ENCODE measurements at places on chromosomes 11 and 22.
A peak's percentile ranks its signal among the peaks of the same experiment; 100 is the strongest.

GRCh38 chr11:126355926-126356897, 726 bp downstream of the ST3GAL4 start:
- no peak overlapping the region for H3K27ac ChIP-seq
- DNase-seq, result no peak
- no peaks in the 10 kb centered on the region for H3K27me3 ChIP-seq
- no peaks in the 10 kb centered on the region for H3K36me3 ChIP-seq

GRCh38 chr11:118209033-118209432, 15.8 kb downstream of the JAML start:
- peaks cover 37% of the 10 kb centered on the region for H3K4me1 ChIP-seq
- no peak overlapping the region for H3K27ac ChIP-seq
- DNase-seq, result no peak
- H3K27me3 ChIP-seq, result no peaks in the 10 kb centered on the region
- H3K4me3 ChIP-seq, result no peak overlapping the region

GRCh38 chr11:45860764-45861510, 13.7 kb downstream of the CRY2 start:
- no peaks in the 10 kb centered on the region for H3K4me1 ChIP-seq
- H3K27ac ChIP-seq, result no peak overlapping the region
- peaks cover 94% of the 10 kb centered on the region for H3K36me3 ChIP-seq
- no peak for DNase-seq
- no peak overlapping the region for H3K4me3 ChIP-seq
- no peaks in the 10 kb centered on the region for H3K27me3 ChIP-seq

GRCh38 chr11:96238563-96239135, 104.3 kb downstream of the MAML2 start:
- peaks cover 20% of the 10 kb centered on the region for H3K4me1 ChIP-seq
- H3K27me3 ChIP-seq, result no peaks in the 10 kb centered on the region
- no peak for DNase-seq
- H3K36me3 ChIP-seq, result no peaks in the 10 kb centered on the region
- H3K27ac ChIP-seq, result no peak overlapping the region

DNA sequence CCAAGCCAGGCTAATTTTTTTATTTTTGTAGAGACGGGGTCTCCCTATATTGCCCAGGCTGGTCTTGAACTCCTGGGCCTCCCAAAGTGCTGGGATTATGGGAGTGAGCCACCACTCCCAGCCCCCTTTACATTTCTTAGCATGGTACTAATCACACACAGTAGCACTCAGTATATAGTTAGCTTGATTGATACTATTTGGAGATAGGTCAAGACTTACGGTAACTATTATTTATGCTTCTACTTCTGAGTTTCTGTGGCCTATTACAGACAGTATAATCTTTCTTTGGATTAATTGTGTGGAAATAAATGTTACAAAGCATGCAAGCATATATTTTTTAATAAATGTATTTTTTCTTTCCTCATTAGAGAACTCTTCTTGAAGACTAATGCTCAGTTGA, 192.2 kb downstream of the UVRAG start:
- no peaks in the 10 kb centered on the region for H3K4me1 ChIP-seq
- no peak overlapping the region for H3K4me3 ChIP-seq
- H3K36me3 ChIP-seq, result peaks cover 8% of the 10 kb centered on the region
- no peaks in the 10 kb centered on the region for H3K27me3 ChIP-seq

- H3K4me3 ChIP-seq, result peak overlapping the region; percentile 31
- H3K4me1 ChIP-seq, result peaks cover 44% of the 10 kb centered on the region
- H3K27me3 ChIP-seq, result no peaks in the 10 kb centered on the region
- H3K27ac ChIP-seq, result peak overlapping the region; percentile 45
- DNase-seq, result peak; percentile 34
These were observed 32.9 kb upstream of the SMIM38 start for GRCh38 chr11:69122630-69123431.
